Daoy (cell line): ENCODE measurements at places on chromosomes 16 and 17.

GRCh38 chr17:11331547-11332513, 90.8 kb downstream of the SHISA6 start:
- DNase-seq: no peak

DNA sequence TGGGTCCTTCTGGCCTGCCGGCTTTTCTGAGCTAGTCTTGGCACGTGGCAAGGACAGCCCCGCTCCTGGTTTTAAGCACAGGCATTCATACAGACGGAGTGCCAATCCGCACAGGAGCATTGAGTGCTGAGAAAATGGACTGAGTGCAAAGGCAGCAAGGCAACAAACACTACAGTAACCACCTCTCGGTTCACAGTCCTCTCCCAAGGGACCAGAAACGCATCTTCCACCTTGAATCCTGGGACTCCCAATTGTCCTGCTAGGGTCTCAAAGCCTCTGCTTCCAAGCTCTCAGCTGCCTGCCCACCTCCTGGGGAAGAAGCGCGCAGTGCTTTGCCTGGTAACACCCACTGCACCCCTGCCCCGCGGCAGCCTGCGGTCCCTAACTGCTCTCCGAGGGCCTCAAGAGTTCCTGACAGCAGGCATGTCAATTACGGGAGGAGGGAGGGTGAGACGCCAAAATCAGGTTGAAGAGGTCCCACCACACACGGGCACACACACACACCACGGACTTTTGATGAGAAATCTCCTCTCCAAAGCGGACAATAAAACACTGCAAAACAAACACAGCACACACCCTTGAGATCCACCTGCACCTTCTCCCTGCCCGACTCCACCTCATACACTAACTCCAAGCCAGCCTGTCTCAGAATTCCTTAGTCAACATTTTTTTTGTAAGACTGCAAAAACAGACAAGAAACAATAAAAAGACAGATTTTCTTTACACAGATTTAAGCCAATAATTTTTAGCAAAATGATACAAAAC, 15.0 kb downstream of the SLC16A3 start:
- DNase-seq: no peak

- peak; percentile 82 for DNase-seq
These were observed 3.6 kb downstream of the ZNF267 start for GRCh38 chr16:31876951-31877828.

- DNase-seq: no peak
These were observed 89.3 kb upstream of the CDYL2 start for GRCh38 chr16:80893686-80894085.

DNA sequence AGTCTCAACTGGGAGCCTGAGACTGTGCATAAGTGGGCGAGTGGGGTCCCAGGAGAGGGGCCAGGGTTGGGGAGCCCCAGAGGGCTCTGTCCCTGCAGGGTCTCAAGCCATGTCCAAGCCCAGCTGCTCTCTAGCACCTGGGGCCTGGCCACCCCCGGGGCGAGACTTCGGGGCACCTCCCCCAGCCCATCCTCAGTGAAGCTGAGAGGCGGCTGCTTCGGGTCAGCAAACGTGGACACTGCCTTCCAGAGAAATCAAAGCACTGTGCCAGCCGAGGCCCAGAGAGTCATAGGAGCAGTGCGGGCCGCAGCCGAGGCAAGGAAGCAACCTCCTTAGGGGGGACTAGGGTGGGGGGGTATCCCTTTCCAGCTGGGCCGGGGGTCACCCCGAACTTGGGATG, 77.5 kb downstream of the ENGASE start:
- no peak for DNase-seq

- no peak for DNase-seq
These were observed 33.0 kb downstream of the COG7 start for GRCh38 chr16:23420011-23420410.

DNA sequence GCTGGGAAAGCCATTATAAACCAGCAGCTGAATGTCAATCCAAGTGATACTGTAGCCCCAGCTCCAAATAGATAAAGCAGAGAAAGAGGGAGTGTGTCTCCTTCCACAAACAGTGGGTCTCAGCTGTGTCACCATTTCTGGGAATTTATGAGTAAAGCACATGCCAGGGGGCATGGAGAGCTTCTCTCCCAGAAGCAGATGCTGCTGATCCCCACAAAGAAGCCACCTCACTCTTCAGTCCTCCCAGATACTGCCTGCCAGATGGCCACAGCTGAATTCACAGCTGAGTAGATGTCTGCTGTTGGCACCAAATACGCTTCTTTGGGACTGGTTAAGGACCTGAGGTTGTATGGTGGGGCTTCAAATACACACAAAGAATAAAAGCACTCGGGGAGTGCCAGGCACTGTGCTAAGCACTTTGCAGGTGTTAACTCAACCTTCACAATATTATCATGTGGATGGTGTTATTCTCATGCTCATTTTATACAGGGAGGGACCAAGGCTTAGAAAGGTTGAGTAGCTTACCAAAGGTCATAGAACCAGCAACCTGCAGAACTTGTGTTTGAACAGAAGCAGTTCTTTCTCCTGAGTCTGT, 298.3 kb downstream of the CDH11 start:
- no peak for DNase-seq

- DNase-seq: no peak
These were observed 4.1 kb downstream of the MRPS7 start for GRCh38 chr17:75265614-75266315.

DNA sequence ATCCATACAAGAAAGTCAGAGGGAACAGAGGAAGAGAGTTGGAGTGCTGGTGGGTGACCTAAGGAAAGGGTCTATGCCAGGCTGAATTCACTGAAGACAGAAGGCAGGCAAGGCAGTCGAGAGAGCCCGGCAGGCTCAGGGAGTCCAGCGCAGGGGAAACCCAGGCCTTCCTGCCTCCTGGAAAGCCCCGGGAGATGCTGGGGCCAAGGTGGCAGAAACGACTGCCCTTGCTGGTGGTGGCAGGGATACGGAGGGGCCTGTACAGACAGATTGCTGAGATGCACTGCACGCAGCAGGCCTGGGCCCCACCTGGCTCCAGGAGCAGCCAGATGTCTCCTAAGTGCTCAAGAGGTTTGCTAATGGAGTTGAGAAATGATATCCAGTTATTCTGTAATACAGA, 59.8 kb downstream of the GTF3C1 start:
- no peak for DNase-seq

DNA sequence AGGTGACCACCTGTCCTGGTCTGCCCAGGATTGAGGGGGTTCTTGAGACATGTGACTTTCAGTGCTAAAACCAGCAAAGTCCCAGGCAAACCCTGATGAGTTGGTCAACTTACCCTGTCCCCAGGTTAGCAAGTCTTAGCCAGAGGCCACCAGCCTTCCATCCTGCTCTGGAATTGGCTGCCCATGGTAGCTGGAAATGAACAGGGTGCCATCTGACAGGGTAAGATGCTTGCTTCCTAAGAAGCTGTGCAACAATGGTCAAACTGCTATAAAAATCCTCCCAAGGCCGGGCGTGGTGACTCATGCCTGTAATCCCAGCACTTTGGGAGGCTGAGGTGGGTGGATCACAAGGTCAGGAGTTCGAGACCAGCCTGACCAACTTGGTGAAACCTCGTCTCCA, 22.8 kb upstream of the MTMR4 start:
- no peak for DNase-seq

- no peak for DNase-seq
These were observed 149.9 kb upstream of the TBX2 start for GRCh38 chr17:61249649-61250299.

GRCh38 chr17:32928586-32929535, 908 bp downstream of the TMEM98 start:
- peak; percentile 24 for DNase-seq
